ENCODE measurements at places on chromosomes 7 and 10.

DNA sequence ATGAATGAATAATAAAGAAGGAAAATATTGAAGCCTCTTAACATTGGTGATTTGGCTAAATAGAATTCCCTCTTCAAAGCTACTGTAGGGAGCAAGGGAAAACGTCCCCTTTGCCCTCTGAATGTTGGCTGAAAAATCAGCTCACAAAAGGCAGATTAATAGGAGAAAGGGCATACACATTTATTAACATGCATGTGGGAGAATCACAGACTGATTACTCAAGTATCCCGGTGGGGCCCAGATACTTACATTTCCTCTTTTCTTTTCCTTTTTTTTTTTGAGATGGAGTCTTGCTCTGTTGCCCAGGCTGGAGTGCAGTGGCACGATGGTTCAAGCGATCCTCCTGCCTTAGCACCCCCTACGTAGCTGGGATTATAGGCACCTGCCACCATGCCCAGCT, 68.5 kb downstream of the HK1 start:
- H3K27me3 ChIP-seq = no peaks in the 10 kb centered on the region
- H3K4me1 ChIP-seq = no peaks in the 10 kb centered on the region
- DNase-seq = no peak
- no peaks in the 10 kb centered on the region for H3K36me3 ChIP-seq

- DNase-seq = peak; percentile 44
- H3K27ac ChIP-seq = no peak overlapping the region
- no peak overlapping the region for H3K4me3 ChIP-seq
- H3K36me3 ChIP-seq = no peaks in the 10 kb centered on the region
- H3K27me3 ChIP-seq = no peaks in the 10 kb centered on the region
- H3K4me1 ChIP-seq = no peaks in the 10 kb centered on the region
Measured at GRCh38 chr10:132149917-132150316, 36.8 kb upstream of the DPYSL4 start.

- no peaks in the 10 kb centered on the region for H3K36me3 ChIP-seq
- H3K27me3 ChIP-seq = no peaks in the 10 kb centered on the region
- H3K27ac ChIP-seq = no peak overlapping the region
- DNase-seq = no peak
- H3K4me1 ChIP-seq = no peaks in the 10 kb centered on the region
Measured at GRCh38 chr10:51416494-51416893, 282.9 kb downstream of the CSTF2T start.

- no peaks in the 10 kb centered on the region for H3K4me1 ChIP-seq
- no peak for DNase-seq
- H3K4me3 ChIP-seq = no peak overlapping the region
- no peaks in the 10 kb centered on the region for H3K36me3 ChIP-seq
- H3K27me3 ChIP-seq = no peaks in the 10 kb centered on the region
Measured at GRCh38 chr10:53052521-53053164, 280.1 kb upstream of the MBL2 start.

DNA sequence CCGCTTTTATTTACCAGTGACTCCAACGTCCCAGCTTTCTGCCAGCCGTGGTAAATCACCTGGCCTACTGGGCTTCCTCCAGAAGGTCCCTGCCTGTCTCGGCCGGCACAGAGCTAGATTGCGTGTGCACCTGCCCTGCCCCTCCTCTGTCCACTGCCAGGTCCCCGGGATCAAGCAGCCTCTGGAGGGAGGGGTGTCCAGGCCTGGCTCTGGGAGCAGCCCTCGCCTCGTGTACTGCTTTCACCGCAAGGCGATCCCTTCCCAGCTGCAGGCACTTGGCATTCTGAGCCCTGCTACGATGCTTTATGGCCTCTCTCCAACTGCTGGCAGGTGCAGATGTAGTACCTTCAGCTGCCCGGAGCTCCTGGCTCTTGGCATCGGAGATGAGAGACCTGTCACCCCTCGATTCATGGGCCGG, 7.4 kb downstream of the SLC29A3 start:
- no peak for DNase-seq
- H3K27me3 ChIP-seq = no peaks in the 10 kb centered on the region
- H3K4me1 ChIP-seq = no peaks in the 10 kb centered on the region
- no peaks in the 10 kb centered on the region for H3K36me3 ChIP-seq
- H3K27ac ChIP-seq = no peak overlapping the region

- no peak overlapping the region for H3K27ac ChIP-seq
- no peak for DNase-seq
- H3K27me3 ChIP-seq = no peaks in the 10 kb centered on the region
- no peaks in the 10 kb centered on the region for H3K36me3 ChIP-seq
Measured at GRCh38 chr7:124924906-124925305, 4.7 kb downstream of the POT1 start.

DNA sequence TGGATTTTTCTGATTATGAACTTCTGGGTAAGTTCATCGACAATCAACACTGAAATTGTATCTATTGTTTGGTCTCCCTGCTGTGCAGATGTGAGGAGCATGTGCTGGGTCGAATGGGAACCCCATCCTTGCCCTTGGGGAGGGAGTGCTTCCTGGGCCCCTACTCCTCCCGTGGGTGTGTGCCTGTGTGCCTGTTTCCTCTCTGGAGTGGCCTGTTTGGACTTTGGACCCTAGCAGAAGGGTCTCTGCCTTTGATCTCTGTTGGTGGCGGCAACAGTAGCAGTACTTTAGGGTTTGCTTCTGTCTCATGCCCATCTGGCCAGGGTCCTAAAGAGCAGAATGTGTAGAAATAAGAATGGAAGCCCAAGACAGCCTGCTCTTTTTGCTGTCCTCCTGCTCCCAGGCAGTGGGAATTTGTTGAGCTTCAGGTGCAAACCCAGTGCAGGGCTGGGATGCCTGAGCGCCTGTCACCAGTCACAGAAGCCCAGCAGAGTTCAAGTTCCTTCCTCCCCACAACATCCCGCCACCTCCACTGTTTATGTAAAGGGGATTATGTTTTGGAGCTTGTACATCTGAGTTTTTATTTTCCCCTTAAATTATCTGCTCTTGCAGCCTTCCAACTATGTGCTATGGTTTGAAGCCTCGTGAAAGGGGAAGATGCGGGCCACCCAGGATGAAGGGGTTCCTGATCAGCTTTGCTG, 1.5 kb upstream of the TACR2 start:
- no peaks in the 10 kb centered on the region for H3K27me3 ChIP-seq
- H3K27ac ChIP-seq = no peak overlapping the region
- H3K4me1 ChIP-seq = no peaks in the 10 kb centered on the region

DNA sequence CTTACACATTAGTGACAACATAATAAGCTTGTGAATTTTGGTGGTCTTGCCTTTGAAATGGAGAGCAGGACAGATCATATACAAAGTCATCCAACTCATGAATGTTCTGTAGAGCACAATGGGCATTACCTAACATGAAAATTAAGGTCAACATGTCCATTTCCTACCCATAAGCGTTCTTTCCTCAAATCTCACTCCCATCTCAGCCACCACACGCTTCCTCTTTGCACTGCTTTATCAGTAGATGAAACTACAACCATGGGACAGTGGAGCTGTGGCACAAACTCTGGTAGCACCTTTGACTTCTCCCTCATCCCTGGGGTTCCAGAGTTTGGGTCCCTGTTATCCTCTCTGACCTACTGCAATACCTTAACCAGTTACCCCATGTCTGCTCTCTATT, 2.2 kb downstream of the PON2 start:
- DNase-seq = no peak
- no peak overlapping the region for H3K4me3 ChIP-seq
- no peaks in the 10 kb centered on the region for H3K4me1 ChIP-seq
- no peaks in the 10 kb centered on the region for H3K27me3 ChIP-seq
- H3K36me3 ChIP-seq = no peaks in the 10 kb centered on the region

DNA sequence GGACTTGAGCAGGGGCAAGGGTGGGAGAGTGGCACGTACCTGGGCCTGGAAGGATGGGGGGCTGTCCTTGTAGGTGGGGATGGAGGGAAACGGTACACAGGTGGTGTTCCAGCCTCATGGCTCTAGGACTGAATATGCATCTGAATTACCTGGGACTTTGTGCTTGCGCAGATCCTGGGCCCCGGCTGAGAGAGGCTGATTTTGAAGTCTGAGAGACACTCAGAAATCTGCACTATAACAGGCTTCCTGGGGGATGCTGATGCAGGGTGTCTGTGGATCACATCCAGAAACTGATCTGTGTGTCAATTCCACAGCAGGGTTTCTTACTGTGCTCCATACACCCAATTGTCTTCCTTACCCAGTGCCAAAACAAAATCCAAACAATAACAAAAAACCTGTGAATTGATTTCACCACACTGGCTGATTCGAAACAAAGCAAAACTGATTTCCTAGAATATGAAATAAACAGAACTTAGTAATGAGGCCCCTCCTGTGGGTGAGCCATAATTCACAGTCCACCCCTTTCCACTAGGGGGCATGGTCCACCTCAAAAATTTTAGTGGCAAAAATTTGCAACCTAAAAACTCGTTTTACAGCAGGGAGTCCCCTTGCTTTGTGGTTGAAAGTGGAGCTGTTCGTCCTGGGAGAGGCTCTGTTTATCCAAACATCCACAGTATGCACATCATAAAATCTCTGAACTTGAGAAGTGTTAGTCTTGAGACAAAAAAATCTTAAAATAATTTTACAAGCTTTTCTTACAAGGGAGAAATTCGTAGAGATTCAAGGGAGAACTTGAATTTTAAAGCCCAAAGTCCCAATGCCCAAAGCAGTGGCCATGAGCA, 32.0 kb upstream of the PLEKHA1 start:
- H3K27ac ChIP-seq = no peak overlapping the region
- H3K36me3 ChIP-seq = no peaks in the 10 kb centered on the region
- DNase-seq = no peak

- H3K4me3 ChIP-seq = no peak overlapping the region
- no peak for DNase-seq
- no peaks in the 10 kb centered on the region for H3K27me3 ChIP-seq
- no peak overlapping the region for H3K27ac ChIP-seq
- no peaks in the 10 kb centered on the region for H3K36me3 ChIP-seq
Measured at GRCh38 chr10:35194906-35195305, 68.3 kb downstream of the CREM start.

GRCh38 chr7:120677535-120677934, 180.4 kb downstream of the TSPAN12 start:
- H3K36me3 ChIP-seq = no peaks in the 10 kb centered on the region
- H3K4me3 ChIP-seq = no peak overlapping the region
- H3K27ac ChIP-seq = no peak overlapping the region
- no peaks in the 10 kb centered on the region for H3K4me1 ChIP-seq
- no peaks in the 10 kb centered on the region for H3K27me3 ChIP-seq

All from pancreas (tissue), 10 donors.